ENCODE measurements at places on chromosomes 1 and 21.

GRCh38 chr21:42027822-42028765 lies 17.9 kb upstream of the ZBTB21 start:
- no peak for DNase-seq

GRCh38 chr1:206534552-206534951 lies 27.2 kb downstream of the RASSF5 start:
- no peak for DNase-seq

GRCh38 chr1:26754086-26754874 lies 33.5 kb upstream of the PIGV start:
- DNase-seq: no peak

- DNase-seq: no peak
These were observed 206.6 kb downstream of the APP start for GRCh38 chr21:25964015-25964414.

GRCh38 chr1:231919886-231920285 lies 293.3 kb downstream of the DISC1 start:
- DNase-seq: no peak

DNA sequence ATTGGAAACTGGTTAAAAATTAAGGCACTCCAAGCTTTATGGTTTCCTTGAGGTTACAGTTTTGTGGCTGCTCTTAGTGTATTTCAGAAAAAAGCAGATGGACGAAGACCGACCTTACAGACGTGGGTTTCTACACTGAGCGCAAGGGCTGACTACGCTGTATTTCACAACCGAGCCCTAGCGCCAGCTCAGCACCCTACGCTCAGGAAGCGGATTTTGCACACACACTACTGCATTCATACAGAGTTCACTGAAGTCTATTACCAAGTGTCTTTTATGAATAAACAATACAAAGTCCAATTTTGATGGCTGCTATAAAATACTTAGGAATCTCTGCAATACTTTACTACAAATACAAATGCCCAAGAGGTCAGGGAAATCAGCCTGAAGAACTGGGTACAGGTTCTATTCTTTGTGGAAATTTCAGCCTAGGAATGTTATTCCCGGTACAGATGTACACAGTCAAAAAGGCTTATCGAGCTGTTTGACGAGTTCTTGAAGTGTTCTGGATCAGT lies 23.8 kb downstream of the PTTG1IP start:
- no peak for DNase-seq

Measured in CD4-positive, alpha-beta T cell treated with Interleukin-15 for 4 hours (primary cell).